Psoas muscle (tissue), 8 donors: ENCODE measurements at places on chromosomes 7 and 10. TPM values are rescaled to one million over a fixed set of nuclear protein-coding genes. Genes with fewer than 3 reads are reported as not detected.
A peak's percentile ranks its signal among the peaks of the same experiment; 100 is the strongest.

- DNase-seq, result no peak
Observed at GRCh38 chr10:32120147-32120546, 63.9 kb upstream of the KIF5B start.

DNA sequence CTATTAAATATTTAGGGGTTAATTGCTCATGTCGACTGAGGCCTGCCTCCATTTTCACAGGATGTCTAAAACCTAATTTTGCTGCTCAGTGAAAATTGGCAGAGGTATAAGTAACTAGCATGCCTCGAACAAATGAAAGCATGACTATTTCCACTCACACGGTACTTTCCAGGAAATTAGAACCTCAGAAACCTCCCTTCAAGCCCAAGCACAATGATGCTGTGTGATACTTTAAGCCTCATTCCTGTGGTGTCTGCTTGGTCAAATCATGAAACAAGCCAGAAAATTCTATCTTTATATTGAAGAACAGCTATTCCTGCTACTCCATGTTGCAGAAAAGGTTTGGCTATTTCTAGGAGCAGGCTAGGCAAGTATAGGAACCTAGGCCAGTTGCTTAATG lies 203.0 kb downstream of the SORCS3 start:
- DNase-seq, result no peak

DNA sequence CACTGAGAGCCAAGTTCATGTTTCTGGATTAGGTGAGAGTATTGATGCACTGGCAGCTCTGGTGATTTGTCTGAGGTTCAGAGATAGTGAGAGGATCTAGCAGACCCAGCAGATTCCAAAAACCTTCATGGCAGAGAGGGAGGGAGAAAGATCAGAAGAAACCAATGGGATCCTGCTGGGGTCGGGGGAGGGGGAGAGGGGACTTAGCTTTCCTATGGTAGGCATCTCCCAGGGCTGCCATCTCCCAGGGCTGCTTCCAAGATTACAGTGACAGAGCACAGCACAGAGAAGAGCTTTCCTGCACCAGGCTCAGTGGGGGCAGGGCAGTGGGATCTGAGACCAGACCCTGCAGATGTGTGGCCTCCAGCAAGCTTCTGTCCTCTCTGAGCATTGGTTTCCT lies 76.8 kb upstream of the GDF10 start:
- DNase-seq, result no peak

GRCh38 chr10:44280226-44281014 lies 104.5 kb downstream of the CXCL12 start:
- peak; percentile 52 for DNase-seq

DNA sequence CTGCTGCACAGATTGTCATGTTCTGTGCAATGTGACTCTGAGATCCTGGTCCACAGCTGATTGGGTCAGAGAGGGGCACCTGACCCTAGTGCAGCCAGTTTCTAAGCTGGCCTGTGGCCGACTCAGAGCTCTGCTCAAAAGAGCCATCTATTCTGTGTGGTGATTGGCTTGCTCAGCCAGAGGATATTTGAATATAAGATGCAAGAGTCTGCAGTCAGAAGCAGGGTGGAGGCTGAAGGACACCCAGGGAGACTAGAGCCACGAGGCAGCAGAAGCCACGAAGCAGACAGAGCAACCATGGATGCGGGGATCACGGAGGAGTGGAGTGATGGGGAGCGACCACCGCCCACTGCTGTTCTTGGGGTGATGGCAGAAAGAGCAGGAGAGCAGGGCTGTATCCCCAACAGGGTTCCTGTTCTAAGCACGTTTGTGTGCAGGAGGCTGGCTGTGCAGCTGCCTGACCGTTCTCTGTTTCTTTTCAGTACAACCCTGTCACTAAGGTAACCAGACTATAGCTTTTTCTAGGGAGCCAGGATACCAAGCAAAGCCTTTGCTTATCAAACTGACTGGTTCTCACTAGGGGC lies 19.5 kb upstream of the RHEB start:
- DNase-seq, result no peak

- no peak for DNase-seq
Observed at GRCh38 chr10:129415215-129416140, 51.6 kb upstream of the MGMT start.

GRCh38 chr7:5774136-5774535 lies 7.3 kb downstream of the RNF216 start:
- no peak for DNase-seq

DNA sequence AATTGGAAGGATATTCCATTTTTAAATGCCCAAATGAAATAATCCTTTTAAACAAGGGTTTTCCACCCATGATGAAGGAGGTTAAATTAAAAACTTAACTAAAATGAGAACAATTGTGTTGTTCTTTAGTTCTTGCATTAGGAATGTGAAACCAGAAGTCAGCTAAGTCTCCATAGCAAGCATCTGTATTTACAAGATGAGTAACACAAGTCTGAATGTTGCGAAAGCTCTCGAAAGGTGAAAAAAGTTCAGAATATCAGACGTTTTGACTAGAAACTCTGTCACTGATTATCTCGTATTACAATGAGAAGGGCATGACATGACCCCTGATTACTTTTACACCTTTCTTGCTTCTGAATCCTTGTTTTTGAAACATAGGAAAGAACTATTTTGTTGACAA lies 149.6 kb downstream of the BICC1 start:
- DNase-seq, result no peak

GRCh38 chr7:964401-965231 lies 10.1 kb upstream of the ADAP1 start:
- peak; percentile 39 for DNase-seq

DNA sequence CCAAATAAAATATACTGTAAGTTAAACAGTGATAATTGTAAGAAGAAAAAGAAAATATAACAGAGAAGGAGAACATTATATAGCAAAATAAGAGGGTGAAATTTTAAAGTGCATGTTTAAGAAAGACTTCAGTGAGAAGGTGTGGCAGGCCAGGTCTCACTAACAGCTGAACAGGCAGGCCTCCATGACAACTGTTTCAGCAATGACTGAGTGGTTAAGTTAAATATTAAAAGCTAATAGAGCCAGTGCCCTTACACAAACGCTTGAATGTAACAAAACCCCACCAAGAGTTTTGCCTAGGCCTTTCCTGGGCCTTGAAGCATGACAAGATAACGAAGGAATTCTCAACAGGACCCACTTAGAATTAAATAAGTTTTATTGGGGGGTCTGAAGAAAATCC lies 32.6 kb downstream of the CFAP43 start:
- DNase-seq, result no peak

- DNase-seq, result peak; percentile 72
Observed at GRCh38 chr10:122307669-122308416, 36.7 kb downstream of the BTBD16 start.

GRCh38 chr7:128172963-128173362 lies 68.1 kb upstream of the LEP start:
- no peak for DNase-seq

Gene RHOBTB1
- 20.8 TPM for total RNA-seq

Gene COA1
- 41.5 TPM for total RNA-seq

Gene SUGCT
- total RNA-seq, result 4.4 TPM

Gene SGPL1
- total RNA-seq, result 13.2 TPM

Gene ELMO1
- total RNA-seq, result 6.9 TPM

Gene MOGAT3
- total RNA-seq, result not detected
